ENCODE measurements at places on chromosomes 7 and 10. TPM values are rescaled to one million over a fixed set of nuclear protein-coding genes. Genes with fewer than 3 reads are reported as not detected.

FAM25G gene
- total RNA-seq = not detected

SPDYE9 gene
- not detected for total RNA-seq

ZNHIT1 gene
- 64.5 TPM for total RNA-seq

OR2A5 gene
- not detected for total RNA-seq

LSM8 gene
- 96.1 TPM for total RNA-seq

DNA sequence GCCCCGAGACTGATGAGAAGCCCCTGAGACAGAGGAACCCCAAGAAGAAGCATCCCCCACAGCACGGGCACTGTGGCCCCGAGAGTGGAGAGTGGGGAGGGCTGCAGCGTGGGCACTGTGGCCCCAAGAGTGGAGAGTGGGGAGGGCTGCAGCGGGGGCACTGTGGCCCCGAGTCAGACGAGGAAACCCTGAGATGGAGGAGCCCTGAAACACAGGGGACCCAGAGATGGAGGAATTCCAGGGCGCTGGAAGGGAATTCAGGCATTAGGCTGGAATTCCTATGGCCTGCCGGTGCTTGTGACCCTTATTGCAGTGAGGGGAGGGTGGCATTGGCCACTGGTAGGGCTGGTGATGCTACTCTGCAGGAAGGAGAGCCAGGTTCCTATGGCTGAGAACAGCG is 168.6 kb upstream of the SHH start:
- H3K4me3 ChIP-seq = no peak overlapping the region
- no peak for DNase-seq
- no peaks in the 10 kb centered on the region for H3K36me3 ChIP-seq
- peaks cover 8% of the 10 kb centered on the region for H3K27me3 ChIP-seq
- H3K4me1 ChIP-seq = no peaks in the 10 kb centered on the region

- H3K27ac ChIP-seq = no peak overlapping the region
- H3K4me3 ChIP-seq = no peak overlapping the region
- no peaks in the 10 kb centered on the region for H3K27me3 ChIP-seq
- H3K36me3 ChIP-seq = no peaks in the 10 kb centered on the region
Measured at GRCh38 chr7:13257661-13258060, 570.2 kb downstream of the ARL4A start.

GRCh38 chr10:129546106-129546505 is 79.1 kb downstream of the MGMT start:
- H3K27me3 ChIP-seq = no peaks in the 10 kb centered on the region
- no peaks in the 10 kb centered on the region for H3K4me1 ChIP-seq
- no peak overlapping the region for H3K4me3 ChIP-seq
- DNase-seq = no peak
- no peaks in the 10 kb centered on the region for H3K36me3 ChIP-seq

DNA sequence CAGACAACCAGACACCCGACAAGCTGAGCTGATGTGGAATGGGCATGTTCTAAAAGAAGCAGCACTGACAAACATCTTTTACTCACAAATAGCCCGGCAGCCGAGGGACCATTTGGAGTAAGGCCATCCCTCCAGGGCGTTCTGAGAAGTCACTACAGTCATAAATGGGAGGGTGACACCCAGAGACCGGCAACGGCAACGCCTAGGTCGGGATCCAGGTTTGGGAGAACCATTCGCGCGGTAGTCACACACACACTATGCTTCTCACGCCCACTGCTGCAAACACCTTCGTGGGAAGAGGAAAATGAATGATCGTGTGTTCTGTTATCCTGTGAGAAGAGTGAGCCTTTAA is 9.8 kb downstream of the TNS3 start:
- H3K4me3 ChIP-seq = peak overlapping the region; percentile 43
- no peaks in the 10 kb centered on the region for H3K27me3 ChIP-seq
- peaks cover 81% of the 10 kb centered on the region for H3K4me1 ChIP-seq

DNA sequence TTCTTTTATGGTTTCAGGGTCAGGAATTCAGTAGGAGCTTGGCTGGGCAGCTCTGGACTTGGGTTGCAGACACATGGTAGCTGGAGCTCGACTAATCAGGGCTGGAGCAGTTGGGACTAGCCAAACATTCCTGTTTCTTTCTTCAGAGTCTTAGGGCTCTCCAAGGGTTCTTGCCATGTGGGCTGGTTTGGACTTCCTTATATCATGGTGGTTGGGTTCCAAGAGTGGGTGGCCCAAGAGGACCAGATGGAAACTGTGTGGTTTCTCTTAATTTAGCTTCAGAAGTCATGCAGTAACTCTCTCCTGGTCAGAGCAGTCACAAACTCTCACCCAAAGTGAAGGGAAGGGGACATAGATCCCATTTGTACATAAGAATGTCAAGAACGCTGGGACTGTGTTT is 270.1 kb upstream of the FZD1 start:
- no peaks in the 10 kb centered on the region for H3K36me3 ChIP-seq
- H3K27ac ChIP-seq = no peak overlapping the region
- no peak for DNase-seq
- no peaks in the 10 kb centered on the region for H3K4me1 ChIP-seq

- no peak overlapping the region for H3K4me3 ChIP-seq
- H3K36me3 ChIP-seq = no peaks in the 10 kb centered on the region
- no peak overlapping the region for H3K27ac ChIP-seq
- no peaks in the 10 kb centered on the region for H3K27me3 ChIP-seq
- DNase-seq = no peak
Measured at GRCh38 chr10:46069771-46070463, 23.8 kb upstream of the MSMB start.

Measured in HepG2 (cell line).